EL (cell line): ENCODE measurements at places on chromosomes 3 and 15.

DNA sequence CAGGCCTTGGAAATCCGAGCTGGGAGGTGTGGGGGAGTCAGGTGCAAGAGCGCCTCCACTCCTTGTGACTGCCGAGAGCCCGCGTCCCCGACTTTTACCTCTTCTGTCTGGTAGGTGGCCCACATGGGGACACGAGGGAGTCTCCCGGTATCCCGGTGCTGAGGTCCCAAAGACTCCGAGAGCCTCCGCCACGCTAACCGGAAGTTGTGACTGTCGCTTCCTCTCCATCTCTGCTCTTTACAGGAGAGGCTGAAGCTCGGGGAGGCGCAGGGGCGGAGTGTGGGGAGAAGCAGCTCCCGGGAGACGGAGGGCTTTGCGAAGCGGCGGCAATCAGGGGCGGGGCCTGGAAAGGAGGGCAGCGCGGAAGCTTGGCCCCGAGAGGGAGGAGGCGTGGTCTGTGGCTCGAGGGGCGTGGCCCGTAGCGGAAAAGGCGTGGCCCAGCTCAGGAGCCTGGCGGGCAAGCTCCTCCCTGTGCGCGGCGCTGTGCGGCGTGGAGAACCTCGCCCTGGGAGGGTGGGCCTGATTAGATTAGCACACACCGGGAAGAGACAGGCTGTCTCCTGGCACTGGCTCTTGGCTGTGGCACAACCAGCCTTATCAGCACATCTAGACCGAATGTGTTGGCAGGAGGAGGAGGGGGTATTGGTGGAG lies 143.9 kb downstream of the GABRB3 start:
- DNase-seq: no peak

DNA sequence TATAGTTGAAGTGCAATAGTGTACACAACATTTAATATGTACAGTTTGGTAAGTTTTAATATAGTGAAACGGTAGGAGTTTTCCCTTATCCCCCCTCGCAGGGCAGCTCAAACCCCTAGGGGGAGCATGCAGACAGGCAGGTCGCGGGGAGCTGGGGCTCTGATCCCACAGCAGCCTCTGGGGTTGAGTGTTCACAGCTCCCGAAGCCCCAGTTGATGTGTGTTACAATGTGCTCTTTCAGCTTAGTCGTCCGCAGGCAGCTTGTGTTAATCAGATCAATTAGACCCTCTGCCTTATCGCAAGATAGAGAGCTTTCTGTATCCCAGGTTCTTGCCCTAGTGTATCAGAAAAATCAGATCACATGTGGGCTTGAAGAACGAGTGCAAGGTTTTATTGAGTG lies 143.1 kb upstream of the CHRNA7 start:
- DNase-seq: no peak

DNA sequence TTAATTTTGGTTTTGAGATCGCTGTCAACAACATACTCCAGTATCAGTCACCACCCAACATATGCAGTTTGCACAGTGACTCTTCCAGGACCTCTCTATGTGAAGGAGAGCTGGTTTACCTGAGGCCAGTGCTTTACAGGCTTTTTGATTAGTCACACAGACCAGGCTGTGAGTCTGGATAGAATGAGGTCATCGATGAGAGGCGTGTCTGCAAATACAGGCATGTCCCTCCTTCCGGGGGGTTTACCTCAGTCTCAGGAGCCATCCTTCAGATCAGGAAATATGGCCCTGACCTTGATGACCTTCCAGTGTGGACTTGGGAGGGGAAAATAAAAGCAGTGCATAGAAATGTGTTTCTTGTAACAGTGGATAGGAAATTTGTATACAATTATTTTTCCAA lies 46.9 kb downstream of the KBTBD12 start:
- DNase-seq: peak; percentile 59

GRCh38 chr15:98018761-98019351 lies 58.4 kb downstream of the ARRDC4 start:
- DNase-seq: no peak

- DNase-seq: no peak
These were observed 32.0 kb upstream of the ITGA11 start for GRCh38 chr15:68463996-68464395.

- no peak for DNase-seq
These were observed 130.1 kb upstream of the PRR20G start for GRCh38 chr3:127417709-127418559.

GRCh38 chr3:85251766-85252165 lies 293.0 kb downstream of the CADM2 start:
- DNase-seq: no peak

GRCh38 chr15:80161468-80162016 lies 8.7 kb downstream of the FAH start:
- DNase-seq: no peak

- DNase-seq: no peak
These were observed 6.3 kb downstream of the PIGZ start for GRCh38 chr3:196962108-196962929.

GRCh38 chr15:25184356-25185155 lies 229.8 kb downstream of the SNRPN start:
- no peak for DNase-seq

DNA sequence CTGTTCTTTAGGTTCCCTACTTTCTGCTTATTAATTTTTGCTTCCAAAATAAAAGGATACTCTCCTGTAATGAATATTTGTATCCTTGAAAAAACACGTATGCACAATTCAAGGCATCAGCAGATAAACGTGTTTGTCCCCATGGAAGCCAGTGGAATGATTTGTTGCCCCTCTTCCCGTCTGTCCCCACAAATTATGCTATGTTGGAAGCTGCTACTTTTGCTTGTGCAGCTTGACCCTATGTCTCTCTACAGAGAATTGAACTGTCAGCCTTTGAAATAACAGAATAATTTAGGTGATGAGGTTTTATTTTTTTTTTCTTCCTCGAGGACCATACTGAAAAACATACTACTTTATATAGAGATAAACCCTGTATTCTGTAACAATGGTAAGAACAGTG lies 401.5 kb upstream of the GOLIM4 start:
- no peak for DNase-seq

DNA sequence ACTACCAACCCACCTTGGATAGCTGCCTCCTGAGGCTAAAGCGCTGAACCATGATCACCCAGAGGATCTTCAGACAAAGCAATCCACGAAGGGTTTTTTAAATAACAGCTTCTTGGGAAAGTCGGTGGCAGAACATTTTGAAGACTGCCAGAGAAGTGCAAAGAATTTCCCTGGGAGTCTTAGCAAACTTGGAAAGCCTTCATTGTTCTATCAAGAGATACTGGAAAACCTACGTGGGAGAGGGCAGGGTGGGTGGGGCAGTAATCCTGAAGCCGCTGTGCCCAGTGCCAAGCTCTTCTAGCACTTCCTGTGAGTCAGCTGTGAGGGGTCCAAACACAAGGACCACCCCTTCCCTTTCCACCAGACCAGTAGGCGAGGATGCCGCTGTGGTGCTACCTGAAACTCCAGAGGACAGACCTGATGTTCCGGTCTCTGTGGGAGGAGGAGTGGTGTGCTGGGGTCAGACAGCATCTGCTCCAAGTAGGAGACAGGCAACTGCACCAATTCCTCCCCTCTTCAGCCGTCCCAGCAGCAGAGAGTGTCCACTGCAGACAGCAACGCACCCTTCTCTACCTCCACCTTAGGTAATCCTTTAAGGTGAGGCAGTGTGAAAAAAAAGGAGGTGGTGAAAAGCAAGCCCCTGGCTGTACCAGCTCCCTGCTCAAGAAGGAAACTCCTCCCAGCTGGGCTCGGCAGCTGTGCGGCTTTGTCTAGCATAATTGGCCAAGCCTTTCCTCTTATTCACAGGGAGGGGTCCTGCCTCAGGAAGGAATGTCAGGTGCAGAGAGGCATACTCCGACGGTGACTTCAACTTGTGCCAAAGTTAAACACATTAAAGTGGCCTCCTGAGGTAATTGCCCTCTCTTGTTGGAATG lies 99.0 kb downstream of the TMCC1 start:
- peak; percentile 16 for DNase-seq

DNA sequence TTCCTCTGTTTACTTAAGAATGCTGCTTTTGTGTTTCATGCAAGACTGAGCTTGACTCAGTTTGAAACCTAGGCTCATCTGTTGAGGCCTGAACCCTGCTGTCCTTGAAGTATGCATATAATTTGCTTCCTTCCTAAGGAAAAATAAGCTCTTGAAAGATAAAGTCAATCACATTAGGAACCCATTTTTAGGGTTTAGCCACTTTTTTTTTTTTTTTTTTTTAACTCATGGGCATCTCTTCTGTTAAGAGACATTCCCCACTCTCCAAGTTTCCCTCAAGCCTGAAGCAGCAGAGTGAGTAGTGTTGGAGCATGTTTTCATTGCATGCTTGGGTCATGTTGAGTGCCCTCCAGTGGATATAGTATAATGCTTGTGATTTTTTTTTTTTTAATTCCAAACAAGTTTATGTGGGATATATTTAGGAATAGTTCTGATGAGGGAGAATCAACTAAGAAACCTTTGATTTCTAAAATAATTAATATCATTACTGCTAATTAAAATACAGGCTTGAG lies 3.6 kb downstream of the CTNNB1 start:
- peak; percentile 64 for DNase-seq

DNA sequence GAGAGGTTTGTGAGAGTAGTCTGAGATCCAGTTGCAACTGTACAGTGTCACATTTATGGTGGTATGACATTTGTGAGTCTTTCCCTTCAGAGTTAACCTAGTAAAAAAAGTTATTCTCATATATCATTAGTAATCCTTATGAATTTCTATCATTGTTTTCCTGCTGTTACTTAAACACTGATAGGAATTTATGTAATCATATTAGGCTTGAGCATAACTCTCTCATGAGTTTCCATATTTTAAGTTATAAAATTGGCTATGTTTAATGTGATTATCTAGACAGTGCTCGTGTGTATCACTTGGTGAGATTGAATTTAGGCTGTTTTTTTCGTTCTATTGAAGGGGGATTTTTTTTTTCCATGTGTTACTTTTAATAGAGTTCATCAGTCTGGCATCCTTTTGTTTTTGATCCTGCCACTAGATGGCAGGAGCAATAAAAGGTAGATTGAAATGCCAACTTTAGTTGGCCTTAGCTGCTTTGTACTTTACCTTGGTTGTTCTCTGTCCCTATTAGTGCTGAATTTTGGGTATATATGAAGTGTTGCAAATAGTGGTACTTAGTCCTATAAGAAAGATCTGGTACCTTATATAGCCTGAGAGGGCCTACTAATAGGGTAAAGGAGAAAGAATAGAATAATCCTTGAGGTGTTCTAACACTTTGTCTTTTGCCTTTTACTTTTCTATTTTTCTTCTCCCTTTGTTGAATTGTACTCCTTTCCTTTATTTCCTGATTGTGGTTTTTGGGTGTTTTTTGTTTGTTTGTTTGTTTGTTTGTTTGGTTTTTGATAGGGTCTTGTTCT lies 17.9 kb downstream of the STT3B start:
- peak; percentile 30 for DNase-seq

DNA sequence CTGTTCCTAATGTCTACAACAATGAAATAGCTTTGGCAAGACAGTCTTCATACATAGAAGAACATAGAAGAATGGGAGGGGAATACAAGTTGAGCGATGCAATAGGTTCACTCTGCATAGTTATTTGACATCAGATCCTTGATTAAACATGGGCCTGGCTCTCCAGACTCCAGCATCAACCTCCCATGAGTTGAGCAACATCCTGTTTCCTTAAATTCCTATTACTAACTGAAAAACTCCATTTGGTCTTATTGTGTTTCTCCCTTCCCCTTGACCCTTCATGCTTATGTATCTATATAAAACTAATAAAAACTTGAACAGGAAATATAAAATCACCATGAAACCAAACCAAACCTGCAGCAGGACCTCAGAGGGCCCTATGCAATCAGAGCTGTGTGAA lies 304.5 kb upstream of the SATB1 start:
- DNase-seq: no peak

DNA sequence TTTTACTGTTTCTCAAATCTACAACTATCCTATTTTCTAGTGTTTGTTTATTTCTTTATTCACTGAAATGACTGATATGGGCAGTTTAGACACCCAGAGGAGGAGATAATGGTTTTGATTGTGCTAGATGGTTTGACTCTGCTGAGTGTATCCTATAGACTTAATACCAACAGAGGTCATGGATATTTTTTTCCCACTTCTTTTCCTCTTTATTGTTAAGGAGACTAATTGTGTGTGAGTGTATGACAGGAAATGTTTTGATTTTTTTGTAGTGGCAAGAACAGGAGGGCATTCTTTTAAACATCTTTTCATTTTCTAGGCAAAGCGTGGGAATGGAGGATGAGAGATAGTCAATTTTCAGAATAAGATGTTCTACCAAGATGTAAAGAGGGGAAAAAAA lies 223.5 kb downstream of the CHST2 start:
- DNase-seq: no peak

DNA sequence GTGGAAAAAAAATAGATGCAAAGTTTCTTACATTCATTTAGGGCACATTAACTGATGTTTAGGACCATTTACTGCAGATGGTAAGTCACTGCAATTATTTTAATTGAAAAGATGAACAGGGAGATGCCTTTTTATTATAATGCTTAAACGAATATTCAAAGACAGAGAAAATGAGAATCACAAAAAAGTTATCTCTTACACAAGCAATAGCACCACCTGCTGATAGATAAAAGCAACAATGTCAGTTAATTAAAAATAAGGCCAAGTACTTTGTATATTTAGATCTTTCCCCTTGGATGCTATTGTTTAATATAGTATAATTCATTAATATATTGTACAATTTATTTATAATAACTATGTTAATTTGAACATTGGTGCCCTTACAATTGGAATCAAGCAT lies 55.9 kb downstream of the IFT80 start:
- DNase-seq: peak; percentile 16

DNA sequence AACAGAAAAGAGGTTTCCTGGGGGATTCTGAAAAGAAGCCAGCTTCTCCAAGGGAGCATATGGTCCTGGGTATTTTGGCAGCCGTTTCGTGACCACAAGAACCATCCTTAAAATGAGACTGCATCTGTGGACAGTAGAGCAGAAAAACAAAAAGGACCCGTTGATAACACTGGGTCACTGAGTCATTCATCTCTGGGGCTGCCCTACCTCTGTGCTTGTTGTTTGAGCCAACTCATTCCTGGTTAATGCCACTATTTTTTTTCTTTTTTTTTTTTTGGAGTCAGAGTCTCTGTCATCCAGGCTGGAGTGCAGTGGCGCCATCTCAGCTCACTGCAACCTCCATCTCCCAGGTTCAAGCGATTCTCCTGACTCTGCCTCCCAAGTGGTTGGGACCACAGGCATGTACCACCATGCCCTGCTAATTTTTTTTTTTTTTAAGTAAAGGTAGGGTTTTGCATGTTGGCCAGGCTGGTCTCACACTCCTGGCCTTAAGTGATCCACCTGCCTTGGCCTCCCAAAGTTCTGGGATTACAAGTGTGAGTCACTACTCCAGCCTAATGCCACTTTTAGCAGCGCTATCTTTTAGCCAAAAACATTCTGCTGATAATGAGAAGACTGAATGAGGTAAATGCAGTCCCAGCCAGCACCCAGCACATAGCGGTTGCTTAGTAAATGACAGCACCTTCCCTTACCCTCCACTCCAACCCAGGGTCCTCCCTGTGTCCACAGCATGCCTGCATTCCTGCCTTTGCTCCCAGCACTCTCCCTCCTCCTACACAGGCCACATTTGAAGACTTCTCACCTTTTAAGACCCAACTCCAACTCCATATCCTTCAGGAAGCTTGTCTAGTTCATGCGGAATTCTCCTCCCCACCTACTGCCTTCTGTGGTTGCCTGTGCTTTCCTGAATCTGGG lies 9.1 kb upstream of the ISL2 start:
- peak; percentile 77 for DNase-seq
